ENCODE measurements at places on chromosomes 3 and 15.
A peak's percentile ranks its signal among the peaks of the same experiment; 100 is the strongest.

DNA sequence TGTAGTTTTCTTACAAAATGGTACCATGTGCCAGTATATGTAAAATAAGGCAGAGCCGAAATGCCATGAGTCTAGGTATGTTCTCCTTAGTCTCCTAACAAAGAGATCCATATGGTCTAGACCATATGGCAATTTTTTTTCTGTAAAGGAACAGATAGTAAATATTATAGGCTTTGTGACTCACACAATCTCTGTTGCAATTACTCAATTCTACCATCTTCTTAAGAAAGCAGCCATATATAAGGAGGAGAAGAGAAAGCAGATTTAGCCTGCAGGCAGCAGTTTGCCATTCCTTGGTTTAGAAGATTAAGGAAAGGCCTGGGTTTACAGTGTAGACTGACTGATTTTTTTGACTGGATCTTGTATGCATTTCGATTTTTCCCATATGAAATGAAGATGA, 16.3 kb upstream of the BBX start:
- no peak for DNase-seq

DNA sequence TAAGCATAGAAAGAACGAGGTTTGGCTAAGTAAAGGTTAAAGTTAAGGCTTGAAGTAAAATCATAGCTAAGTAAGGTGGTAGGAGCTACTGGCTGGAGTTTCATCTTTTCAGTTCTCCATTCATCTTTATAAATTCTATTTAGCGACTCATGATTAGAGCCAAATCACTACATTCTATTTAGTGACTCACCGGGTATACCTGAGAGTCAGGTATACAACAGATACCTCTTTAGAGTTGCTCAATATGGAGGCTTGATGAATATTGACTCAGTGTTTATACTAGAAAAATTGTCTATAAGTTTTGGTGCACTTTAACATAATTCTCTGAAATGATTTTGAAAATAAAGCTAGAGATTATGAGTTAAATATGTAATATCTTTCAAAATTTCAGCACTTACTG, 328.8 kb upstream of the GRM7 start:
- DNase-seq = no peak

GRCh38 chr3:148223266-148223665, 474.4 kb upstream of the AGTR1 start:
- DNase-seq = no peak

- no peak for DNase-seq
Measured at GRCh38 chr3:88589138-88589537, 439.4 kb downstream of the C3orf38 start.

- DNase-seq = peak; percentile 11
Measured at GRCh38 chr3:32113981-32114545, 7.6 kb downstream of the GPD1L start.

GRCh38 chr3:55078876-55079275, 151.0 kb upstream of the LRTM1 start:
- no peak for DNase-seq

GRCh38 chr3:13091898-13092611, 18.8 kb upstream of the IQSEC1 start:
- DNase-seq = peak; percentile 76

DNA sequence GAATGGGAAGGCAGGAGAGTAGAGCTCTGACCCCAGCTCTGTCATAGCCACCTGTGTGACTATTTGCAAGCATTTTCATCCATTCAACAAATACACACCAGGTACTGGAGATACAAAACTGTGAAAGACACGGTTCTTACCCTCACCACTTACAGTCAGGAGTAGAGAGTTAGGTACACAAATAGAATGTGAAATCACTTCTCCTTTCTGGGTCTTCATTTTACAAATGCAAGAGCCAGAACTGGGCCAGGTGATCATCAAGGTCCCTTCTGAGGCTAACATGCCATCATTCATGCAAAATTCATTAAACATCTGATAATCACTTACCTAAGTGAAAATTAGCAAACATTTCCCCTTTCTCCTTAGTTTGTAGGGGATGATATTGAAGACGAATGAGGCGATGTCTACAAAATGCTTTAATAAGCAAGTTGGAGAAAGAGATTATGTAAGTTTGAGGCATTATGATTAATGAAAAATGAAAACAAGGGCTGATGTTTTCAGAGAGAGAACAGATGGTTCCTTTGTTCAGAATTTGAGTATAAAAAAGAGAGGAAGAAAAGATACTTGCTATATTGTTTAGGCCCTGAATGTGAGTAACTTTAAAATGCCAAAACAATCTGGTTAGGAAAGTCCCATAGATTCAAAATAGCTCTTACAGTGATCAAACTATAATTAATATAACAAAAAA, 88.6 kb downstream of the LPP start:
- no peak for DNase-seq

DNA sequence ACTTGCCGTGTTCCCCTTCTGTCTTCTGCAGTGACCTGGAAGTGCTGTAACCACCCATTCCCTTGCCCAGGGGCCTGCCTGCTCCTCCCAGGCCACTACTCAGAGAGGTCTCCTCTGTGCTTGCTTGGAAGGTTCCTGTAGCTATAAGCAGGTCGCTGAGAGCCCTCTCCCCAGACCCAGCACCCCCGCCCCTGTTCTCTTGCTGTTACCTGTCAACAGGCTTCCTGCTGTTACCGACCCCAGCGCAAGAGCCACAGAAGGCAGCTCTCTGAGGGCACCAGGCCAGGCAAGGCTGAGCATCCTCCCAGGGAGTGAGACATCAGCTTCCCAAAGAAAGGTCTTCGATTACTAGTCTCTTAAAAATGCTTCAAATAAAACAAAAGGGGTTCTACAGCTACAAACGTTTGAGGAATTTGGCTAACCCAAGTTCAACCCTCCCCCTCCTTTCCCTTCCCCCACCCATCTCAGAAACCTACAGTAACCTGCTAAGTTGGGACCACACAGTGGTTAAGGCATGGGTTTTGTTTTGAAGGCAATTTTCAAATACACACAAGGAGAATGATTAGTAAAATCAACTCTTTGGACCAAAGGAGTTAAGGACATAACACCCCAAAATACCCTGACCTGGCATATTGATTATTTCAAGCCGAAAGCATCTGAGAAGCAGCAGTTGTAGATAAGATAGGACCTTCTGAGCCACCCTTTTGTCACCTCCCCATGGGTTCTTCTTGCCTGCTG, 74.9 kb upstream of the MFGE8 start:
- DNase-seq = no peak

- no peak for DNase-seq
Measured at GRCh38 chr3:52313188-52313773, 2.8 kb upstream of the DNAH1 start.

DNA sequence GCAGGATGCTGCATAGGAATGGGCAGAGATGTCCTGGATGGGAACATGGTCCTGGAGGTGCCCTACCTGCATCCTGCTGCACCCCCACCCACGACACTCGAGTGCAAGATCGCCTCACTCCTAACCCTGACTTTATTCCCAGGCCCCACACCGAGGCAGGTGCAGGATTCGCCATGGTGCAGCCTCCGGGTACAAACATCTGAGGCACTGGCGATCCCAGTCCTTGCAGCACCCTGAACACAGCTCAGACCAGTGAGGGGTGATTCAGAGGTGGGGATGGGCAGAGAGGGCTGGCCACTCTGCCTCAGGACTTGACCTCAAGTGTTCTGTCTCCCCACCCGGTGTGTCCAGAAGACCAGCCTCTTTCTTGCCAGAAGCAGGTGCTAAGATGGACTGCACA, 49.1 kb downstream of the KLF13 start:
- DNase-seq = no peak

DNA sequence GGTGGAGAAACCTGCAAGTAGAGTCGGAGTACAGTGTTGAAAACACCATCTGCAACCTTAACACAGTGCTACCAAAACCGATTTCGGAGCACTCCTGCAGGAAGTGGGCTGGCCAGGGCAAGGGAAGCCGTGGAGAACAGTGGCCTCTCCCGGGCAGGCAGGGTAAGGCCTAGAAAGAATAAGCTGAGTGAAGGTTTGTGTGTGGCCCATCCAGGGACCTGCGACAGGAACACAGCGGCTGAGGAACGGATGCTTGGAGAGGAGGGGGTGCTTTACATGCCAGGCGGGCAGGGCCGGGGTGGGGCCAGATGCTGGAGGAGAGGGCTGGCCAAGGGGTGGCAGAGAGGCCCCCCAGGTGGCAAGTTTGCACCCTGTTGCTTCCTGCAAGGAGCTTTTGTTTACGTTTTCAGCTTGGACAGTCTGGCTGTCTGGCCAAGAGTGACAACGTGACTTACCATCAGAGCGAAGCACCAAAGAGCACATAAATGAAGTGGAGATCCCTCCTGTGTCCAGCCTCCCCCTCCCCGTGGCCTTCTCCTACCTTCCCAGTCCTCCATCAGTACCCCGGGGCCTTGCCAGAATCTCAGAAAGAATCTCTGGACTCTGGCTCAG, 156.5 kb downstream of the PGPEP1L start:
- DNase-seq = peak; percentile 64

- DNase-seq = no peak
Measured at GRCh38 chr3:56157693-56158362, 310.4 kb downstream of the ERC2 start.

GRCh38 chr3:146026547-146026946, 134.4 kb downstream of the PLOD2 start:
- DNase-seq = no peak

DNA sequence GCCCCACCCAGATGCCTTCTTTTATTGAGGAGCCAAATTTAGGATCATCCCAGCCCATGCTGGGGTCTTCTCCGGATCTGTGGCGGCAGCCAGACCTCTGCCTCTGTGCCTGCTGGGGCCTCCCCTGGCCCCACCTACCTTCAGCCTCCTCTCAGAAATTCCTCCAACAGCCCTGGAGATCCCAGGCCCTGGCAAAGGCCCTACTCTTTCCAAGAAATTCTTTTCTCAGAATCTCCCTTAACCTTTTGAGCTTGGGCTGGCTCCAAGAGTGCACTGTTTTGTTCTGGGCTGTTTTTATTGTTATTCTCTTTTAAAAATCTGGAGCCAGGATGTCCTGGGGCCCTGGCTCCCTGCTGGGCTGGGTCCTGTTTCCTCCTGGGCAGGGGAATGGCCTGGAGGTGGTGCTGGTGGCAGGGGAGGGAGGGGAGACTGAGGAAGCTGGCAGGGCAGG, 57.8 kb downstream of the GRIP2 start:
- DNase-seq = no peak

- DNase-seq = no peak
Measured at GRCh38 chr3:186315581-186316354, 46.3 kb downstream of the DGKG start.

DNA sequence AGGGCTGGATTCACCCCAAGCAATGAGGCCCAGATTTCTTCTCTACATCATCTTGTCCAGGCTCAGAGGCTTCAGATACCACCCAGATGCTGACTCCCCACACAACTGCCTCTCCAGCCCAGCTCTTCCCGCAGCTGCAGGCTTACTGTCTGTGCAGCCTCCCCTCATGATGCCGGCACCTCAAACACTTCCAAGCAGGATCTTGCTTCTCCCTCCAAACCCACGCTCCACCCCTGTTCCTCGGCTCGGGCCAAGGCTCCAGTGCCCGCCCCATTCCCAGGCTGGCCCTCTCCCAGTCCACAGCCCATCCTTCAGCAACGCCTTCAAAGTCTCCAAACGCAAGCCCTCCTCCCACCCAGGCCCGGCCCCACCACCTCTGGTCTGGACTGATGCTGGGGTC, 159.2 kb upstream of the LINGO1 start:
- no peak for DNase-seq

DNA sequence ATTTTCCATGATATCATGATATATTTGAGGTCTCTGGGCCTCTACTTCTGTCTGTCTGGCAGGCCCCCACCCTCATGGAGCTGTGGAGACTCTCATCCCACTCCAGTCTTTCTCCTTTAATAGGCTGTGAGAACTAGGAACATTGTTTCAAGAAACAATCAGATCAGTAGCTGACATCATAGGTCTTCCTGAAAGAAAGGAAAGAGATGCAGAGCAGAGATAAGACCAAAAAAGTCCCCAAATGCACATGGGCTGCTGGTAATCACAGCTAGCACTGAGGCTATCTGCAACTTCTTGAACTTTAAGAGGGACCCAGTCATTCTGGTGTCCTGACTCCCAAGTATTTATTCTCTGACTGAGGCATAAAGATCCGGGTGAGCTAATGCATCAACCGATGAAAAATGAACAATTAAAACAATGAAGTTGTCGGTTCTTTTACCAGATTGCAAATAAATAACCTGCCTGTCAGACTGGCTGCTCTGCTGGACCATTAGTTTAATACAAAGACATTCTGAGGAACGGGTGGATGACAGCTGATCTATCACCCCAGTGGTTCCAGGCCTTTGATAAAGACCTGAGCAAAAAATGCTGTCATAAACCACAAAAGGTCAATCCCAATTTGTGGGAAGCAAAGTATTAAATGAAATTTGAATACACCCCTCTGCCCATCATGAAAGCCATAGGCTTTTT, 780.8 kb upstream of the GOLIM4 start:
- no peak for DNase-seq

- peak; percentile 47 for DNase-seq
Measured at GRCh38 chr3:18295171-18295920, 129.8 kb downstream of the SATB1 start.

- no peak for DNase-seq
Measured at GRCh38 chr3:188233320-188233719, 79.4 kb downstream of the LPP start.

- DNase-seq = no peak
Measured at GRCh38 chr15:67809866-67810265, 15.4 kb upstream of the SKOR1 start.

DNA sequence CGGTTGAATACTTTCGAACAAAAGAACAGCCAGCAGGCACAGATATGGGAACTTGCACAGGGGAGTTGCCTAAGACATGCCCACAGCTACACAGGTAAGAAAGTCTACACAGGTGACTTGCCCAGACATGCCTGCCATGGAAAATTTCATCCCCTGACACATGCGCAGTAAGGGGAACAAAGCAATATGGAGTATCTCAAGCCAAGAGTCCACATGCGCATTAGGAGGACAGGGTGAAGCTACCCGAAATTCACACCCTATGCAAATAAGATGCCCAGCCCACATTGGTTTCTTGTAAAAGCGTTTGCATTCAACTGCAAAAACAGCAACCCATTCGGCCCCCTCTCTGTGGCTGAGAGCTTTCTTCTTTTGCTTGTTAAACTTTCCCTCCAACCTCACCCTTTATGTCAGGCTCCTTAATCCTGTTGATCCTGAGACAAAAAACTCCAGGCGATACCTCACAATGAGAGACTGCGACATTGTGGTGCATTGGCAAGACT, 49.3 kb upstream of the TRPM1 start:
- DNase-seq = no peak

GRCh38 chr3:173395412-173396181, 1.9 kb upstream of the NLGN1 start:
- DNase-seq = peak; percentile 68

- no peak for DNase-seq
Measured at GRCh38 chr3:74080056-74080461, 455.3 kb upstream of the PDZRN3 start.

All from activated CD4-positive, alpha-beta T cell treated with anti-CD3 and anti-CD28 coated beads, Interleukin-2, Interleukin-4, amounts not matched to agents 100 ng/mL and 50 ng/mL, durations not matched to agents 16 hours and 8 hours (primary cell).